HCEC 1CT (cell line): ENCODE measurements at places on chromosomes 7 and 10.

DNA sequence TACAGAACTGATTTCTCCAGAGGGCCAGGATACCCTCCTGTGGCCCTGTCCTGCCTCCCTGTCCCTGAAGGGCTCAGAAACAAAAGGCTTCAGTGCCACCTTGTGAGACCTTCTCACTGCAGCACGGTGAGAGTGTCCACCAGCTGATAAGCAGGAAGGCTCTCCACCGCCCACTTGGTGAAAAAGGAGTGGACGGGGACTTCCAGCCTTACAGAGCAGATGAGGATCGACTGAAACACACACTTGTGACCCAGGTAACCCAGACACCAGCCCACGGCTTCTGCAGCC lies 330.1 kb downstream of the GRID1 start:
- no peak for DNase-seq

DNA sequence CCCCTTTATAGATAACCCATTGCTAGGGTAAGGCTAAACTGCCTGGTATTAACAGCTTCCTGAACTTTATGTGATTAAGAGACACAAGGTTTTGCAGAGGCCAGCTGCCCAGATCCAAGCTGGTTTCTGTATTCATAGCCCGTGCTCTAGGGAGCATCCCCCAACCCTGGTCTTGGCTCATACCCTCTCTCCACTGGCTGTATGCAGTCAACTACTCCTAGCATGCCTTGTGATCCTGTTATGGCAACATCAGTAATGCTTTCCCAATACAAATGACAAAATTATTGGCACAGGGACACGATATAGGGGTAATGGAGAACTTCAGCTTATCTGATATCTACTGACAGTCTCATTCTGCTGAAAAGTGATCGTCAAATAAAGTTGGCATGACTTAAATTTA lies 202.8 kb upstream of the MKLN1 start:
- no peak for DNase-seq

DNA sequence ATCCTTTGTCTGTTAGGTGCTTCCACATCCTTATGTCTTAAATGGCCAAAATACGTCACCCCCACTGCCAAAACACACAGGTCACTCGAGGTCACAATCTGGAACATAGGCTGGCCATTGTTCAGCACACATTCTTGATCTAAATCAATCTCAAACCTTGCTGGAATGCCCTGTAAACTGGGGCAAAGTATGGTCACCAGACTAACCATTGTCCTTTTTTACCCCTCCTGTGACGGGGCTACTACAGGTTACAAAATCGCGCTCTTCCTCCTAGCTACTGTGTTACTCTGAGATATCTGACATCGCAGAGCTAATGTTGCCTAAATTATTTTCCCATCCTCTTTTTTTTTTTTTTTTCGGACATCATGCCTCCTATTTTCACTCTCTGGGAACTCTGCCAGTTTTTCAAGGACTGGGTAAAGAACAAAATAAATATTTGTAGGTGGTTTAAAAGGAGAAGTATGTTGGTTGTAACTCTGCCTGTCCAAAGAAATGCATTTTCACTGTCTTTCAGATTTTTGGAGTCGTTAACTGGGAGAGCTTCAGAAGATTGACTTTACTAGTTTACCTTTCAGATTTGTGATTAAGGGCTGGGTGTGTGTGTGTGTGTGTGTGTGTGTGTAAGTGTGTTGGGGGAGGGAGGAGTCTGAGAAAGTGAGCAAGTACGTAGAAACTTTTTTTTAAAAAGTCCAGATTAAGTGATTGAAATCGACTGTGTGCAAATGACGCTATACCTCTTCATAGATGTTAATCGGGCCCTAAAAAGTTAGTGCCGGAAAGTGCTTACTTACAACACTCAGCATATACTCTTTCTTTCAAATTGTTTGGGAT lies 942 bp upstream of the KIAA1217 start:
- no peak for DNase-seq

GRCh38 chr7:115060095-115060870 lies 138.4 kb downstream of the MDFIC start:
- no peak for DNase-seq
